Activated CD4-positive, alpha-beta T cell treated with anti-CD3 and anti-CD28 coated beads, Interleukin-2, amount 50 U/mL, for 16 hours (primary cell): ENCODE measurements at places on chromosomes 12 and 14.

- DNase-seq = no peak
These were observed 2.1 kb downstream of the MAP1LC3B2 start for GRCh38 chr12:116561181-116561821.

DNA sequence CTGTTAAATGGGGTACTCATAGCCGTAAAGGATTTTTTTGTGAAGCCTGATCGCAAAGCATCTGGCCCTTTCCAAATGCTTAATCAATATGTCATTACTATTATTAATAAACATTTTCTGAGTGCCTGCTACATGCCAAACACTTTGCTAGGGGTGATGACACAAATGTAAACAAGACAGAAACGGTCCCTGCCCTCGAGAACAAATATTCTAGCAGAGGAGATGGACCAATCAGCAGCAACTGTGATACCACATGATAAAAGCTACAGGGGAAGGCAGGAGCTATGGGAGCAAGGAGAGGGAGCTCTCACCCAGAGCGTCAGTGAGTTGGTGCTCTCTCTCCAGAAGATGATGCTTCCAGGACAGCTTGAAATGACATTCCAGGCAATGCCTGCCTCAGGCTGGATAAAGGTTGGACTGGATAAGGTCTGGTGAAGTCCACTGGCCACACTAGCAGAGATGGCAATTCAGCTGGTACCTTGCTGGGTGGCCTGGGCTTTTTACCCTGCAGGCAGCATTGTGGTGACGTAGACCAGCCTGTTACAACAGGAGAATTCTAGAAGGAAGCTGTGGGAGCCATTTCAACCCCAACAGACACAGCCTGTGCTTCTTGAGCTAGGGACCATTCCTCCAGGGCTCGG lies 41.1 kb downstream of the ERH start:
- DNase-seq = no peak

GRCh38 chr12:124053851-124054250 lies 80.8 kb downstream of the ZNF664 start:
- no peak for DNase-seq

GRCh38 chr14:20631023-20631879 lies 10.2 kb downstream of the OR6S1 start:
- peak; percentile 82 for DNase-seq

GRCh38 chr14:22567437-22567836 lies 21.6 kb downstream of the DAD1 start:
- peak; percentile 48 for DNase-seq

- DNase-seq = no peak
These were observed 72.1 kb upstream of the ST8SIA1 start for GRCh38 chr12:22406627-22407026.

- no peak for DNase-seq
These were observed 5.5 kb downstream of the AQP2 start for GRCh38 chr12:49955899-49956662.

- DNase-seq = no peak
These were observed 102.7 kb downstream of the UNC79 start for GRCh38 chr14:93533437-93533836.

DNA sequence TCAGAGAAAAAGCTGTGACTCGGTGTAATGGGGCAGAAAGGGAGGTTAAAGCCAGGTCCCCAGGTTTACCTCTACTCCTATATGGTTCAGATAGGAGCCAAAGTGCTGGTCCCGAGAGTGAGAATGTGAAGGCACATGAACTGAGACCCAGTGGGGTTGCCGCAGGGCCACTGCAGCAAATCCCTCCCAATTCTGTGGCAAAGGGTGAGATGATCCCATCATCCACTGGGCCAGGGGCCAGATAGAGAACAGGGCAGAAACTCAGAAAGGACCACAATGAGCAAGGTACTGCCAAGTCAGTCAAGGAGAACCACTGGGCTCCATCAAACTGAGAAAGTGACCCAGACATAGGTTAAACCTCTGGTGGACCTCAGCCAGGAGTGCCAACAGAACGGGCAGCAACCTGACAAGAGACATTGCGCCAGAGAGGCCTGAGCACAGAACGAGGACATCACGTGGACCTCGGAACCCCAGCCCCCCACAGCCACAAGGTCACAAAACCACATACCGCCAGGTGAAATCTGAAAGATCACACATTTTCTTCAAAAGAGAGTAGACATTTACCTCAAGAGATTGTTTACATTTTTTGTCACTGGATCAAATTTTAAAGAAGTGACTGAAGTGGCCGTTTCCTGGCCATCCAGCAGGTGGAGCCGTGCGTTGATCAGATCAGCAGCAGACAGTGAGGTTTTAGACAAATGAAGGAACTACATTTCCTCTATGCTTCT lies 20.5 kb upstream of the ITPR2 start:
- peak; percentile 74 for DNase-seq

DNA sequence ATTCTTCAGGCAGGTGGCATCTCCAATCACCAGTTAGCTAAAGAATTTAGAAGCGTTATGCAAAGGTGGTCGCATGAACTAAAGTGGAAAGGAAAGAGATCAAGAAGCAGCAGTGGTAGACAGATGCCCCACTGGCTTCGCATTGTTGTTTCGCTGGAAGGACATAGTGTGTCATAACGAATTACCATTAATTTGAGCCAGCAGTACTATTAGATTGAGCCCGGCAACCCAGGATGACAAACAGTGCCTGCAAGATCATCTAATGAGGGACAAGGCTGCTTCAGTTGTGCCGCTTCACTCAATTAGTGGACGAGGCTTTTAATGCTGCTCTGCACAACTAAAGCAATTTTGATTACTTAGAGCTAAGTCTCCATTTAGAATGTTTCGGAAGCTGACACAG lies 274.5 kb upstream of the SOX5 start:
- no peak for DNase-seq

- DNase-seq = no peak
These were observed 281.2 kb upstream of the TMTC1 start for GRCh38 chr12:30064906-30065305.
